ENCODE measurements at places on chromosomes 5 and 9. TPM values are rescaled to one million over a fixed set of nuclear protein-coding genes. Genes with fewer than 3 reads are reported as not detected.
A peak's percentile ranks its signal among the peaks of the same experiment; 100 is the strongest.

The FABP6 gene
- not detected for total RNA-seq

The PCDHGA9 gene
- 4.0 TPM for total RNA-seq

DNA sequence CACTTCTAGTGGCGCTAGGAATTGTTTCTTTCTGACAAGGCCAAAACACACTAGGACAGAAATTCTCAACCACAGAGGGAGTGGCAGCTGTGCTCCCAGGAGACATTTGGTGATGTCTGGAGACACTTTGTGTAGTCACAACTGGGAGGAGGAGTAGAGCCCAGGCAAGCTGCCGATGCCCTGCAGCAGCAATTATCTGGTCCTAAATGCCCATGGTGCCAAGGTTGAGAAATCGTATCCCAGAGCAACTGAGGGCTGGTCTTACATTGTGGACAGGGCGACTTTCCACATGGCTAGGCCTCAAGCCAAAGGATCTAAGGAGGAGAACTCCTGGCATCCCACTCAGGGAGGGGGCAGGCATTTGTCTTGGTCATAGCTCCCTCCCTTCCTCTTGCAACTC is 259.9 kb downstream of the GADD45G start:
- no peaks in the 10 kb centered on the region for H3K36me3 ChIP-seq
- no peak overlapping the region for H3K27ac ChIP-seq
- no peak overlapping the region for H3K4me3 ChIP-seq
- H3K4me1 ChIP-seq = peaks cover 7% of the 10 kb centered on the region
- H3K27me3 ChIP-seq = no peaks in the 10 kb centered on the region

DNA sequence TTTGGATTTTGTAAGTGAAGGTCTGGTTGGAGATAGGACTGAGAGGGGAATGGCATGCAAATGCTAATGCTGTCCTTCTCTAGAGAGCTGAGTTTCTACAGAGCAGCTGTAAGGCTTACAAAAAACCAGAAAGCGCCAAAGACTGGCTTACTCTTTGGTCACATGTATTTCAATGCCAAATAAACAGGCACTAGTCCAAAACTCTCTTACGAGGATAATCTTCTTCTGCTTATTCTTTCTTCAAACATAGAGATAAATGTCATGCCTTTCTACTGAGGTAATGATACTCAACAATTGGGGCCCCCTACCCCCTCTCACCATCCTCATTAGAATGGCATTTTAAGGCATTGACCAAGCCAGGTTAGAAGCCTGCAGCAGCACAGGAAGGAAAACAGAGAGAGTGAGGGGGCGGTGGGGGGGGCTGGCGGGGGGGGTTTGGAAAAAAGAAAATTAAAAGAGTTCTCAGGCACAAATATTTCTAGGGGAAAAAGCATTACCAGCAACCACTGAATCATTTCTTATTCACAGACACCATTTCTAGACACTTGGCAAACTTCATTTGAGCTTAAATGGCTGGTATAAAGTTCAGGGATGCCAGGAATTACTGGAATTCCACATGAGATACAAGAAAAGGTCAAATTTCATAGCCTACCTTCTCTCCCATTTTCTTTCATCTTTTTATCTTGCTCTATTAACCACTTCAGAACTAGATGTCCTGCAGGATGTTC is 34.0 kb downstream of the PUM3 start:
- no peak overlapping the region for H3K4me3 ChIP-seq
- no peaks in the 10 kb centered on the region for H3K27me3 ChIP-seq
- no peak for DNase-seq
- peaks cover 14% of the 10 kb centered on the region for H3K36me3 ChIP-seq

The IFNA13 gene
- not detected for total RNA-seq

DNA sequence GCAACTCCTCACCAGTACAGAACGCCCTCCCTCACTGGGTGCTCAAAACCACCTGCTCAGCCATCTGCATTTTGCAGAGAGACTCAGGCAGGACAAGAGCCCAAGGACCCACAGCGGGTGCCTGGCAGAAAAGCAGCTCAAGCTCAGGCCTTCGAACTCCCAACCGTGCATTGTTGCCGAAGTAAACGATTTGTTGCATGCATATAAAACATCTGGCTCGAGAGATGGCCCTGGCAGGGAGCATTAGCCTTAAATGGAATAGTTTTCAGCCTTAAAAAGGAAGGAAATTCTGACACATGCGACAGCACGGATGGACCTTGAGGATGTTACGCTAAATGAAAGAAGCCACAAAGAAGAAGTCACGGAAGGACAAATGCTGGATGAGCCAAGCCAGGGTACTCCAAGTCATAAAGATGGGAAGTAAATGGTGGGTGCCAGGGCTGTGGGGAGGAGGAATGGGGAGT is 160.4 kb upstream of the PHYKPL start:
- H3K4me3 ChIP-seq = no peak overlapping the region
- peak; percentile 24 for DNase-seq
- H3K27me3 ChIP-seq = no peaks in the 10 kb centered on the region

DNA sequence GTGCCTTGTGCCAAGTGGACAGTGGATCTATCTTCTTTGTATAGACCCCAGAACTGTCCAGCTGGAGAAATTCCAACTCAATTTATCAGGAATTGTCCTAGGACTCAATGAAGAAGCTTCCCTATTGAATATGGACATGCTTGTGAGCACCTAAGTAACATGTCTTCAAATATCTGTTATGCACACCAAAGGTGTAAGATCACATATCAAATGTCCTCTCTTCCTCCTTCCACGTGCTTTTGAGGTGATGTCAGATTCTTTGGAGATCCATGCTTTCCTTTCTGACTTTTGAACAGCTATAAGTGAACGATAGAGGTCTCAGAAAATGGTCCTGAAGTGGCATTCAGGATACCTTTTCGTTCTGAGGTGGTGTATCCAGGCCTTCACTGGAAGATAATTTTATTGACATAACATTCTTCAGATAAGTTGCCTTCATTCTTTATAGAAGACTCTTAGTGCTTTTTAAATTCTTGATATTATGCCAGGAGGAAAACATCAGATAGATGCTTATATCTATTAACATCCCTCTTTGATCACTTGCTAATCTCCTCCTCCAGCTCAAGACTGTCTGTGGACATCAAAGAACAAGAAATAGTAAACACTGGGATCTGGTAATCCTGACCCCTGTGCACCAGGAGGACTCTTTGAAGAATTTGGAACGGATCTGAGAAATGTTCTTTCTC is 246.4 kb downstream of the SMARCA2 start:
- no peaks in the 10 kb centered on the region for H3K4me1 ChIP-seq
- H3K27ac ChIP-seq = no peak overlapping the region
- no peak for DNase-seq
- no peaks in the 10 kb centered on the region for H3K27me3 ChIP-seq
- no peak overlapping the region for H3K4me3 ChIP-seq

DNA sequence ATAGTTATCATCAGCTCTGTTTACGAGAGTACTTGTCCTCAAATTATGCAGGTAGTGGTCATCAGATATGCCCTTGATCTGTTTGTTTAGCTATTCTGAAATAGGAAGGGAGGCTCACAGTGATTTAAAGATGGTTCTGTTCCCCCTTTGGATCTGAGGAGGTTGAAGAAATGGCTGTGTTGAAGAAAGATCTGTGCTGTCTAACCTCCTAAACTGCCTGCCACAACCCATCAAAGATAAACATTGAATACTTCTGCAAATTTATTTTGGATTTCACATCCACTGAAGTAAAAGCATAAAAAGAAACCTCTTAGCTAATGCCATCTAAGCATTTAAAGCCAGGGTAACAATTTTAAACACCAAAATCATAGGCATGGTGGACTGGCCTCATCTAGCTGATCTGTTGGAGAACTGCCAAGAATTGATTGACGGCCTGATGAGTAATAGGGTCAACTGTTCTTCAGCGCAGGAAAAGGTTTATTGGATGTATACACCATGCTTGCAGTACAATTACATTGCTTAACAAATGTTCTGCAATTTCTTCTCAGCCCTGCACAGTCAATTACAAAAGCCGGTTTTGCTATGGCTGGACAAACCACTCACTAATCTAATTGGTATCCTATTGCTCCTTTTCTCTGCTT is 97.6 kb downstream of the SEMA6A start:
- no peak for DNase-seq
- no peaks in the 10 kb centered on the region for H3K36me3 ChIP-seq
- H3K4me1 ChIP-seq = no peaks in the 10 kb centered on the region
- H3K27me3 ChIP-seq = no peaks in the 10 kb centered on the region
- H3K4me3 ChIP-seq = no peak overlapping the region

- no peaks in the 10 kb centered on the region for H3K4me1 ChIP-seq
- H3K27me3 ChIP-seq = no peaks in the 10 kb centered on the region
- no peak overlapping the region for H3K4me3 ChIP-seq
- no peaks in the 10 kb centered on the region for H3K36me3 ChIP-seq
- no peak for DNase-seq
These were observed 25.6 kb upstream of the SMARCA2 start for GRCh38 chr9:1989500-1989899.

The CCL21 gene
- 51.3 TPM for total RNA-seq

Measured in stomach (tissue), 19 donors.